ENCODE measurements at places on chromosomes 11 and 22.
A peak's percentile ranks its signal among the peaks of the same experiment; 100 is the strongest.

DNA sequence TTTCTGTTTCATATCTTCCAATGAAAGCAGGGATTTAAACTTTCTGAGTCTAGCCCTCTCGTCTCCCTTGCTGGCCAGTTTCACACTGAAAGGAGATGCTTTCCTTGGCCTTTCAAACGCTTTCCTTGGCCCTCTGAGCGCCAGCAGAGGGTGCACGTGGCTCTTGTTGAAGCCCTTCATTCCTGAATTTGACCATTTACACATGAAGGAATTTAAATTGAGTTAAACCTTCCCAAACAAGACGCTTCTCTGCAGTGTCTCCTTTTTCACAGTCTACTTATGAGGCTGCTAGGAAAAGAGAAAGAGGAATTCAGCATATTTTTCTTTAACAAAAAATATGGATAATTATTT lies 21.6 kb downstream of the NNMT start:
- DNase-seq, result peak; percentile 69

GRCh38 chr11:68077617-68078582 lies 39.1 kb downstream of the TCIRG1 start:
- DNase-seq, result no peak

- DNase-seq, result no peak
Measured at GRCh38 chr11:65573391-65574079, 1.2 kb downstream of the FAM89B start.

GRCh38 chr11:31870609-31871309 lies 59.6 kb upstream of the PAX6 start:
- peak; percentile 49 for DNase-seq

DNA sequence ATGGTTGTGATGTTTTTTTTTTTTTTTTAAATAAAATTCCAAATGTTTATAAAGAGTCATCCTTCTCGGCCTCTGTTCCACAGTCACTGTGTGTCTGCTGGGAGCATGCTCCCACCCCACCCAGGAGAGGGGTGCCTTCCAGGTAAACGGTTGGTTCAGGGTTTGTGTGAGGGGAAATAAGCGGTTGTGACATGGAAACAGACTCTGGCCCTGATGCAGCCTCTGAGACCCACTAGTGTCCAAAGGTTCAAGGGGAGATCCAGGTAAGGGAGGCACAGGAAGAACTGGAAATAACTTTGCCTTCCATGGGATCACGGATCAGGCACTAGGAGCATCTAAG lies 6.0 kb upstream of the GAS2L1 start:
- DNase-seq, result peak; percentile 6

GRCh38 chr11:33664827-33665226 lies 35.8 kb downstream of the C11orf91 start:
- no peak for DNase-seq
